Regular cardiac myocyte (primary cell): ENCODE measurements at places on chromosomes 4 and X. TPM values are rescaled to one million over a fixed set of nuclear protein-coding genes. Genes with fewer than 3 reads are reported as not detected.

Gene GPRASP1
- 1.5 and 7.3 TPM in 2 replicates for total RNA-seq

Gene CLDN2
- total RNA-seq, result under 0.01 TPM in 2 replicates

Gene CNGA1
- total RNA-seq, result 0.38 and 0.56 TPM in 2 replicates

Gene TMPRSS11A
- total RNA-seq, result not detected in 2 replicates

Gene MGST2
- total RNA-seq, result 12.8 and 24.2 TPM in 2 replicates

Gene IQSEC2
- 4.0 and 4.2 TPM in 2 replicates for total RNA-seq

Gene SLC7A11
- 13.0 and 32.0 TPM in 2 replicates for total RNA-seq

Gene CCDC120
- total RNA-seq, result 0.19 and 0.28 TPM in 2 replicates
